Stimulated activated CD8-positive, alpha-beta memory T cell treated with anti-CD3 and anti-CD28 coated beads, Interleukin-4, amount 100 ng/mL, for 4 hours (primary cell): ENCODE measurements at places on chromosomes 5 and 9.

DNA sequence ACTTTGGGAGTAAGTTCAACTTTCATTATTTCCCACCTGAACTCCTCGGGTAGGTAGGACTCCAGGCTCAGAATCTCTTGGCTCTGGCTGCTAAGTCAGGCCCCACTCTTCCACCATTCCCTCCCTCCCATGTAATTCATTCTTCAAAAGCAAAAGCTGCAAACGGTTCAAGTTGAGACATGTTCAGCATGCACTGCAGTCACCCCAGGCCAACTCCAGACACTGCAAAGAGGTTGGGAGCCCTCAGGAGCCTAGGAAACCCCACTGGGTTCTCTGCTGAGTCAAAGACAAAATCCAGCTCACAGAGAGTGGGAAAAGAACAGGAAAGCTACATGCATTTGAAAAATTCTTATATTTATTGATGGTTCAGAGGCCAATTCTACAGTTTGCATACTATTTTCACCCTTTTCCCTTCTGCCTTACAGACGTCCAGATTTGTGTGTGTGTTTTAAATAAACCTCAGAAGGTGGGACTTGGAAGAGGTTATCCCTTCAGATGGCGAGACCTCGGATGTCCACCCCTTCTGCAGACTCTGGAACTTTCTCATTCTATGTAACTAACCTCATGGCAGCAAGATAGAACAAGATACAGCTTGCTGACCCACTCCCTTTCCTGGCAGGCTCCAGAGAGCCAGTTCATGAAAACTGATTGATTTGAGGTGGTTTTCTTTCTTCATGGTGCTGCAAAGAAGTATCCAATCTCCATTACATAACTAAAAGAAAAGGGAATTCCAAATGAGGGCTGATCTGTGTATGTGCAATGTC, 65.7 kb upstream of the EQTN start:
- no peak for DNase-seq

DNA sequence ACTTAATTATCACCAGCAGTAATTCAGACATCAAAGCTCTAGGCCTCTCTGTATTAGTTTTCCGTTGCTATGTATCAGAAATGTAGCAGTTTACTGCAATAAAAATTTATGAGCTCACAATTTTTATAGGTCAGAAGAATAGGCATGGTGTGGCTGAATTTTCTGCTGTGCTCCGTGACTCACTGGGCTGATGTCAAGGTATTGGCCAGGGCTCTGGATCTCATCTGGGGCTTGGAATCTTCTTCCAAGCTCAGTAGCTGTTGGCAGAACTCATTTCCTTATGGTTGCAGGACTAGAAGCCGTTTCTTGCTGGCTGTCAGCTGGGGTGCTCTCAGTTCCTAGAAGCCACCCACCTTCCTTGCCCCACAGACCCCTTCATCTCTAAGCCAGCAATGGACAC, 66.3 kb downstream of the PSAT1 start:
- DNase-seq = no peak

- DNase-seq = no peak
Measured at GRCh38 chr9:91162784-91163443, 198.8 kb downstream of the AUH start.

- DNase-seq = no peak
Measured at GRCh38 chr5:143119291-143119769, 284.2 kb downstream of the NR3C1 start.
